ENCODE measurements at places on chromosomes 3 and 15. TPM values are rescaled to one million over a fixed set of nuclear protein-coding genes. Genes with fewer than 3 reads are reported as not detected.
A peak's percentile ranks its signal among the peaks of the same experiment; 100 is the strongest.

- no peak for DNase-seq
Observed at GRCh38 chr3:113623811-113624210, 72.6 kb downstream of the USF3 start.

- DNase-seq, result no peak
Observed at GRCh38 chr3:128174675-128175590, 21.7 kb downstream of the EEFSEC start.

GRCh38 chr15:38130205-38130567 is 122.5 kb upstream of the SPRED1 start:
- peak; percentile 31 for DNase-seq

DNA sequence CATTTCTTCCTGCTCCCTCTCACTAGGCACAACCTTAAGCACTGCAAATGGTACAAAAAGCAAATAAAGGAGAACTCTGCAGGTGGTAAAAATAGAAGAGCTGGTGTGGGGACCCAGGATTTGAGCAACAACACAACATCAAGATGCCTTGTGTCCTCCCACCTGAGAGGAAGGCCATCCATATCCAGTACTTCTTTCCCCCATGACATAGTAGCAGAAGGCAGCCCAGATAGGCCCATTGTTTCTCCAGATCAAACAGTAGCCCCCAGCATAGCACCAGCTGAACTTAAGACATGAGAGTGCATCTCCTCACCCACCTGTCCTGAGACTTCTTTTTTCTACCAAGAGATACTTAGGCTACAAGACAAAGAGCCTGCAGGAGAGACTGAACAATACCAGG is 180.5 kb downstream of the GOLGA6L6 start:
- no peak for DNase-seq

DNA sequence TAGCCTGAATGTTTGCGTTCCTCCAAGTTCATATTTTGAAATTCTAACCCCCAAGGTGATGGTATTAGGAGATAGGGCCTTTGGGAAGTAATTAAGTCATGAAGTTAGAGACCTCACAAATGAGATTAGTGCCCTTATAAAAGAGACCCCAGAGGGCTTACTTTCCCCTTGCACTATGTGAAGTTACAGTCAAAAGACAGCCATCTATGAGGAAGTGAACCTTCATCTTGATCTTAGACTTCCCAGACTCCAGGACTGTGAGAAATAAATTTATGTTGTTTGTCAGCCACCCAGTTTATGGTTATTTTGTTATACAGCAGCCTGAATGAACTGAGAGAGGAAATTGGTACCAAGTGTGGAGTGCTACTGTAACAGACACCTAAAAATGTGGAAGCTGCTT is 74.4 kb downstream of the DAPK2 start:
- no peak for DNase-seq

DNA sequence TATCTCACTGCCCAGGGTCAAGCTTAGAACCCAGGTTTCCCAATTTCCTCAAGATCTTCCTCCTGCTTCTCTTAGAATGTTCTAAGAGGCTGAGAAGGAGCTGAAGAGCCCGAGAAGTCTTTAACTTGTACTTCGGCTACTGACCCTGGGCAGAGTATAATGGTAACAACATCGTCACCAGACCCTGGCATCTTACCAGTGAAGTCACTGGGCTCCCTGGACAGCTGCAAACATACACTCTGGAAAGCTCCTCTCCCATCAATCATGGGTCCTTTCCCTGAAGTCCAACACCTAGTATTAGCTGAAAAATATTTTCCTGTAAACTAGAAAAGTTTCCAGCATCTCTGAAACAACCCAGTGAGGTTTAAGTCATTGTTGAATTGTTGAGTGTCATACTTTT is 22.7 kb downstream of the CPEB1 start:
- DNase-seq, result no peak

MED12L gene
- 0.39 TPM for total RNA-seq
